Renal cortical epithelial cell (primary cell): ENCODE measurements at places on chromosomes 2 and 18.

GRCh38 chr2:239257511-239257937 lies 143.3 kb downstream of the HDAC4 start:
- DNase-seq: peak; percentile 90

DNA sequence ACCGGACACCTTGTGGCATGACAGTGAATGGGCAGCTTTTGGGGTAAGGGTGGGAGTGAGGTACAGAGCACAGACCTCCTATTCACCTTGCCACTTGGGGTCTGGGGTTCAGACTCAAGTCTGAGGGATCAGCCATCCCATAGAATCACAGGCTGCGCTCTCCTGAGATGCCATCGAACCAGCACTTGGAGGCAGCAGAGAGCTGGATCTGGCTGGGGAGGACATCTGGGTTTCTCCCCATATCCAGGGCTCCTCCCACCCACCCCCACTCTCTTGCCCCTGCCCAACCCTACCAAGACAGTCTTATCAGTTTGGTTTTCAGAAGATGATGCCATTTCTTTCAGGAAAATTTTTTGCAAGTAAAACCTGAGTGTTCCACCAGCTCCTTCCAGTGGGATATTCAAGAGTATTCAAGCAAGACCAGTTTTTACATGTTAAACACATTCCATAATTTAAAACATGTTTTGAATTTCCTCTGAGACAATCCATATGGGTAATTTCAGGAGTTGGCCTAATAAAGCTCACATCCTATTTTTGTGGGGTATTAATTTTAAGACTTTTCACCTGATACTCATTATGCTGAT lies 29.2 kb upstream of the TEX44 start:
- peak; percentile 36 for DNase-seq

DNA sequence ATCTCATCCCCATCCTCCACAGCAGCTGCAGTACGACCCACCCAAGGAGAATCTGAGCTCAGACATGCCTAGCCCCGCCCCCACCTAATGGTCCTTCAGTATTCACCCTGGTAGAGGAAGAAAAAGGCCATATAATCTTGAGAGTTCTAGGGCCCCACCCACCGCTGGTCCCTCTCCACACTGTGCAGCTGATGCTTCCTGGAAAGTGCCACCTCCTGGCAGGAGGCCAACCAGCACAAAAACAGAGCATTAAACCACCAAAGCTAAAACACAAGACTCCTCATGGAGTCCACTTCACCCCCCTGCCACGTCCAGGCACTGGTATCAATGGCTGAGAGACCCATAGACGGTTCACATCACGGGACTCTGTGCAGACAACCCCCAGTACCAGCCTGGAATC lies 40.7 kb downstream of the MC4R start:
- DNase-seq: no peak

GRCh38 chr2:2662037-2662846 lies 331.2 kb upstream of the MYT1L start:
- no peak for DNase-seq

- DNase-seq: no peak
These were observed 171.3 kb downstream of the LOXHD1 start for GRCh38 chr18:46485675-46486194.

DNA sequence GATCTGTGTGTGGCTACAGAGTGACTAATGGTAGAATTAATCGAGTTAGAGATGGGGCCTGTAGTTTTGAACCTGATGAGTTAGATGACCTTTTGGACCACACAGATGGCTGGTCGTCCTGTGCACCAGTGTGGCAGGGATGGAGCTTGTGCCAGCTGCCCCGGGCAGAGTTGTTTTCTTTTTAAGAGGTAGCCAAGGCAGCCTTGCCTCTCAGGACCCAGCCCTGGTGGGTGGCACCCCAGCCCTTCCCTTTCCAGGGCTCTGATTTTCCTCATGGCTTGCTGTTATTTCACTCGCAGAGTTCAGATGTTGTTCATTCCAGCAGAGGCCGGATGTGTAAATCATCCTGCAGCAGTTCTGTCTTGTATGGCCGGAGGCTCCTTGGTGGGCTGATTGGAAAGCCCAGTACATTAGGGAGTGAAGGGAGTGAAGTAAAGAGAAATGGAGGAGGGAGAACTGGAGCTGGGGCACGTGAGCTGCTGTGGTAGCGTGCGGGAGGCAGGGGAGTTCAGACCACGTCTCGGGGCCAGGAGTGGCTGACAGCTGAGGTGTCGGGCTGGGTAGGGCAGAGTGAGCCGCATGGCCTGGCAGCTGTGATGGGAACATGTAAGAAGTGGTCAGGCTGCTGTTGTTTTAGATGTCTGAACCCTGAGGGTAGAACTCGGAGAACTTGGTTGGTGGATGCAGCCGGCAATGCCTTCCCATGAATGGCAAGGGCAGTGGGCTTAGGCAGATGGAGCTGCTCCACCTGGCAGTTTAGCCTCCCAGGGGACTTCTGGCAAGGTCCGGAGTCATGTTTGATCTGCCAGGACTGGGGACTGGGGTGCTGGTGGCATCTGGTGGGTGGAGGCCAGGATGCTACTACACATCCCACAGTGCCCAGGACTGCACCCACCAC lies 28.8 kb downstream of the ASAP2 start:
- peak; percentile 85 for DNase-seq

DNA sequence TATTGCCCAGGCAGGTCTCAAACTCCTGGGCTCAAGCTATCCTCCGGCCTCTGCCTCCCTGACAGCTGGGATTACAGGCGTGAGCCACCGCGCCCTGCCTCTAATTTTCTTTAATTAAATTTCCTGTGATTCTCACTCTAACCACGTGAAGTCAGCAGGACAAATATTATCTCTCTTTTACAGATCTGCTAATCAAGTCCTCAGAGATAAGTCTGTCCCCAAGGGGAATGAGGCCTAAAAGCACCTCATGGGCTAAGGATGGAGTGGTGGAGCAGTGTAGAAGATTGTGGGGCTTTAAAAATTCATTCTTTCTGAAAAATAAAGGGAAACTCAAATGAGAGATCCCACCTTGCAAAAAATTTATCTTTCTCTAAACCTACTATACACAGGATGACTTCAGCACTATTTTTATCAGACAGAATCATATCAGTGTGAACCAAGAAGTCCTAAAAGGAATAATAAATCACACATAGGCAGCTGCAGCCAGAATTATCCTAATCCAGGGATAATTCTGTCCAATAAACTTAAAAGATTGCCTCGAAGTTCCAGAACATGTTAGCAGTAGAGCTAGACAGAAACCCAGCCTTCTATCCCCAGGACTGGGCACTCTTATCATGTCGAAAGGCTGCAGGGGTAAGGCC lies 38.3 kb upstream of the BMPR2 start:
- DNase-seq: no peak

DNA sequence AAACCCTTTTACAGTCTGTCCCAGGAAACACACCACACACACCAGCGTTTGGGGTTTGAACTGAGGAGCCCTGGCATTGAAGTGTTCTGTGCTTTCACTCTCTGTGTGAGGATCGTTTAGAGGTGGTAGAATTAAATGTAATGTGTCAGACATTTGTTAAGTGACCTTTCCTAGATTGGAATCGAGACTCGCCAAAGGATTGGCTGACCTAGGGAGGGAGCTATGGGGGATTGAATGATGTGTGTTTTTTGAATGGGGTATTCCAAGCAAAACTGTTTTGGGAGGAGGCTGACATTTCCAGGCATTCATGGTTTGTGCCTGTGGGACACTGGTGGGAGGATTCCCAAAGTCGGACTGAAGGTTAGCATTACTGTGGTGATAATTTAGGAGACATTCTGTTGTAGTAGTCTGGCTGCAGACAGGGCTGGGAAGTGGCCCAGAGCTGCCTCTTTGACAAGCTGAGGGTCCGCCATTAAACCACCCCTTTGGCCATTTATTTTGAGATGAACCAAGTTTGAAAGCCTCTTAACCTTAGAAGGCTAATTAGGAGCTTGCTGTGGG lies 1.7 kb downstream of the MYO1B start:
- DNase-seq: no peak

DNA sequence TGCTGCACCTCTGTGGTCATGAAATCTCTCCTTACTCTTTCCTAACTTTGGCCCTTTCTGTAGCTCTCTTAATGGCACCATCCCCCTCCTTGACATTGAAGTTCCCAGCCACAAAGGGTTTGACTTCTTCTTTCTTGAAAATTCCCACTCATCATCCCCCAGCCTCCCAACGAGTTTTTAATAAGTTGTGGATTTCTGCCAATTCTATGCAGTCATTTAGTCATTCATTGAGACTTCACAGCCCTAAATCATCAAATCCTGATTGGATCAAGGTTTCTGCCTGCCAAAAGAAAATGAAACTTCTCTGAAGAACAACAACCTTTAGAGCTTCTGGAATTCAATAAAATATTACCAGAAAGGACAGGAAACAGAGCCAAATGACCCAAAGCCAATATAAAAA lies 354.3 kb downstream of the CLIP4 start:
- DNase-seq: no peak

DNA sequence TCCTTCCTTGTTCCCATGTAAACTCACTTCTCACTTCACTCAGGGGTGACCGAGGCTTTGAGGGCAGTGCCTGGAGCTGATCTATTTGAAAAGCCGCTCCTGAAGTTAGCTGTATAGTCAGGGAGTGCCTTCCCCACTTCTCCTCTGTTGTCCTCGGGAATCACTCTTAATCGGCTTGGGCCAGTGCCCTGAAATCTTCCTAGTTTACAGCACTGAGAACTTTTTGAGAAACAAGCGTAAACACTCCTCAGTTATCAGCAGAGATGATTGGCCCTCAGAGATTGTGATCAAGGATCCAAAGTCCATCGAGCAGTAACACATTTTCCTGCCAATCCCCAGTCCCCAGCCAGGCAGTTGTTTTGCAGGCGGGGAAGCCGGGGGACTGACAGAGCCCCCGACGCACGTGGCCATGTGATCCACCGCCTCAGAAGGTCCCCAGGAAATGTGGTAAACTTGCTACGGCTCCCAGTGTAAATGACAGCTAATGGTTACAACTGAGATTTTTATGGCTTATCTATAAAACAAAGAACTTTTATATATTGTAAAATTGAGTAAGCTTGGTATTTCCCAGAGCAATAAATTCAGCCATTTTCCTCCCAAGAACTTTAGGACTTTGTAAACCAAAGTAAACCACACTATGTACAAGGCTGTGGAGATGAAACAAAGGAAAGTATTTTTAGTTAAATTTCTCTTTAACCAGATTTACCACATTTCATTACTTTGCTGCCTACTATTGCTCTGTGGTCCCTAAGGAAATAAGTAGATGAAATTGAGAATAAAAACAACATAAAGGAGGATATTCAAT lies 53.5 kb downstream of the C18orf63 start:
- DNase-seq: peak; percentile 79

GRCh38 chr2:219962801-219963200 lies 335.4 kb downstream of the SLC4A3 start:
- DNase-seq: no peak

DNA sequence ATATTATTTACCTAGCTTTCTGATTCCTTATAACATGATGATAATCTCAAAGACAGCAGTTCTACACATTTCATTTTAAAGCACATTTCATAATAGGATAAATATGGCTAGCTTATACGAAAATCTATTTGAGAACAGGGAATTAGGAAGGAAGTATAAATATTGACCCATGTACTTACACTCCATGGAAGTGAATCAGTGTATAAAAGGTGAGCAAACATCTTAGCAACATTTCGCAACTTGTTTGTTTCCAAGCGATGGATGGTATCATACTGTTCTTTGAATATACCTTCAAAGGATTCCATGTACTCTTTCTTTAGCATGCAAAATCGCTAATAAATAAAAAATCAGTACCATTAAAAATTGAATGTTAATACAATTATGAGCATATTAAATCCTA lies 53.1 kb downstream of the CWC22 start:
- peak; percentile 9 for DNase-seq

DNA sequence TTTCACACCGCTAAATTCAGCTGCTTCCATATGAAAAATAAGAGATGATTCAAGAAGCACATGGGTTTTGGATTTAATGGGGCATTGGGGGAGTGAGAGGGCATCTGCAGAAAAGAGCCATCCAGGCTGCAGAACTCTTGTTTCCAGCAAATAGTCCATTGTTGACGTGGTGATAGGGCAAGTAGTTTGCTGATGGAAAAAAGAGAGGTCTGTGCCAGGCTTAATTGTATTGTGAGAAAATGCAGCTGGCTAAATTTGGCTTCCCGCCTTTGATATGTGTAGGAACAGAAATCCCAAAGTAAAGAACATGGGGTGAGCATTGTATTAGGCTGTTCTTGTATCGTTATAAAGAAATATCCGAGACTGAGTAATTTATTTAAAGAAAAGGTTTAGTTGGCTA lies 199.5 kb downstream of the SETBP1 start:
- no peak for DNase-seq

DNA sequence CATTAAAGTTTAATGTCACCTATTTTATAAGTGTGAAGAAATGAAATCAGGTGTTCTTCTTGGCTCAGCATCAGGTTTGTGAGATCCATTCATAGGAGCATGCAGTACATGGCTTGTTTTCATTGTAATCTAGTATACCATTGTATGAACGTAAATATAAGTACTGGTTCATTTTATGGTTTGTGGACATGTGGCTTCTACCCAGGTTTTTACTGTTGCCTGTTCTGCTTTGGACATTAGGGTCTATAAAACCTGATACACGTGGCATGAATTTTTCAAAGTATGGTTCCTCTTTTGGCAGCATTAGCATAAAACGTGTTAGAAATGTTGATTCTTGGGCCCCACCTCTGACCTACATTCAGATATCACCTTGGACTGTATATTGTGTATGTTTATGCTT lies 175.5 kb downstream of the PRPF40A start:
- DNase-seq: no peak

DNA sequence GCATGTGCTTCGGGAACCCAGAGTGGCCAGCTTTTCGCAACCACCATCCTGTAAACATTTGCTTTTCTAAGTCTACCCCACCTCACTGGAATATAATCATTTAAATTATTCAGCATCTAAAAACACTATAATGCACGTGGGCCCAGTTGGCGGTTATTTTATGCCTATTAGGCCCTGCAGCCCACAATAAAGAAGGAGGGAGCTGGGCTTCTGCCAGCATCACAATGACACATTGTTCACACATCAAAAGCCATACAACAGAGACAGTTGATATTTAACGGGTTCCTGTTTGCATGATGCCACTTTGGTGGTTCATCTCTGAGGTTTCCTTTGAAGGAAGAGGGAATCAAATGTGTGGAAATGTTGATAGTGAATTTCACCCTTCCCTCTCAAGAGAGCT lies 916.0 kb upstream of the CELF4 start:
- DNase-seq: no peak

GRCh38 chr2:235263205-235264120 lies 230.4 kb upstream of the AGAP1 start:
- DNase-seq: peak; percentile 82

- no peak for DNase-seq
These were observed 1045.2 kb upstream of the NRXN1 start for GRCh38 chr2:52077159-52077558.

GRCh38 chr2:113858764-113859163 lies 31.1 kb upstream of the ACTR3 start:
- peak; percentile 94 for DNase-seq

- DNase-seq: no peak
These were observed 13.7 kb downstream of the WNT10A start for GRCh38 chr2:218894151-218894879.

GRCh38 chr2:172845028-172845630 lies 109.5 kb downstream of the RAPGEF4 start:
- DNase-seq: no peak

GRCh38 chr2:119809339-119810048 lies 49.8 kb downstream of the PTPN4 start:
- DNase-seq: no peak

GRCh38 chr2:211944572-211944971 lies 594.0 kb downstream of the ERBB4 start:
- DNase-seq: no peak
